H1 (cell line): ENCODE measurements at places on chromosomes 2 and 18. TPM values are rescaled to one million over a fixed set of nuclear protein-coding genes. Genes with fewer than 3 reads are reported as not detected.

Gene ABCG8
- total RNA-seq: not detected in 2 replicates

Gene KRTCAP3
- total RNA-seq: 50.1 and 55.4 TPM in 2 replicates

DNA sequence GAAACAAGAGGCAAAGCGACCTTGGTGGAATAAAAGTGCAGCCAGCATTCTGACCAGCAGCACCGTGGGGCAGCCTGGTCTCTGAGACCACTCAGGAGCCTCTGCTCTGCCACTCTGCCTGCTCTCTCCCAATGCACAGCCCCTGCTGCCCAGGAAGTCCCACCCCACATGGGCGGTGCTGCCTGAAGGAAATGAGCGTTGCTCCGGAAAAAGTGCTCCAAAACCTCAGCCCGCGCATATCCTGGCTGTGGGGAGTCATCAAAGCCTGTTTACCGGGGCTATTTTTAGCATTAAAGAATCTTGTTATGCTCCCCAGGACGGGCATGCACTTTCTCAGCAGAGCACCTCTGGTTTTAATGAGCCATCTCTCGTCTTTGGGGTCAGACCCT, 54.5 kb downstream of the EPAS1 start:
- no peak for DNase-seq

Gene ASXL3
- total RNA-seq: 1.3 TPM in 2 replicates

DNA sequence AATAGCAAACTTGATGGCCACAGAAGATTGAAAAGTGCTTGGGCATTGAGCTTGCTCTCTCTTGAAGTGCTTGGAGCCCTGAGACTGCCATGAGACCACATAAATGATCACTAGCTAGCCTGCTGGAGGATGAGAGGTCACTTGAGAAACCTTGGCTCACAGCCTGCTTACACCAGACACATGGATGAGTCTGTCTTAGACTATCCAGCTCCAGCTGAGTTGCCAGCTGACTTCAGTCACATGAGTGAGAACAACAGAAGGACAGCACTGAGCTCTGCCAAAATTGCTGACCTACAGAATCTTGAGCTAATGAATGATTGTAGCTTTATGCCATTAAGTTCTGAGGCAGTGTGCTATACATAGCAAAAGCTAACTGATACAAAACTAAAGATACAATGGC, 18.1 kb downstream of the NABP1 start:
- no peak for DNase-seq

DNA sequence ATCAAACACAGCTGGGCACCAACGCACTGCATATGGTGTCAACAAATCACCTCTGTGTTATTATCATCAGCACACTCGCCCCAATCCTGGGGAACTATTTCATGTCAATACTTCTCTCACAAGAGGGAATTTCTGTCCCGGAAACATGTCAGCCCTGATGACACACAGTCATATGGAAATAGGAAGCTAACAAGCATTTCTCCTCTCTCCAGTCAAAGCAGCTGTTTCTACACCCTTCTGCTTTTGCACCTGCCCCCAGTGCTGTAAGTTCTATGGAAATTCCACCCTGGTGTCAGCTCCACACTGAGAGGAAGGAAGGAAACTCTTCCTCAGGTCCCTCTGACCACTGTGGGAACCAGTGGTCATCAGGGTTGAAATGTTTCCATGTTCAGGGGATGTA, 447.6 kb upstream of the ID2 start:
- no peak for DNase-seq

GRCh38 chr2:8627692-8628085, 54.2 kb upstream of the ID2 start:
- DNase-seq: no peak

DNA sequence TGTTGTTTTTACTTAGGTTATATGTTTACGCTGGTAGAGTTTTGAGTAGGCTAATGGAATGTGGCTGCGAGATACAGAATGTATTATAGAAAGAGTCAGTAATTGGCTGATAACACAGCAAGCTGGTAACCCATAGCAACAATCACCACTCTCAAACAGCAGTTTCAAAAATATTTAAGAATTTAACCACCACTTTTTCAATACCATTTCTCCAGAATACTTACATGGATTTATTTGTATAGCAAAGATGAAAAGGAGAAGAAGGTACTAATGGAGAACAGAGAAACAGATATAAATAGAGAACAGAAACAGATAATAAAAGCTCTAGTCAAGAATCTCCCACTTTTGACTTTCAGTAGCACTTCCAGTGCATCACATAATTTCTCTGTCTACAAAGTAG, 188.3 kb upstream of the SLC39A10 start:
- DNase-seq: no peak
